ENCODE measurements at places on chromosomes 7 and 10. TPM values are rescaled to one million over a fixed set of nuclear protein-coding genes. Genes with fewer than 3 reads are reported as not detected.

DNA sequence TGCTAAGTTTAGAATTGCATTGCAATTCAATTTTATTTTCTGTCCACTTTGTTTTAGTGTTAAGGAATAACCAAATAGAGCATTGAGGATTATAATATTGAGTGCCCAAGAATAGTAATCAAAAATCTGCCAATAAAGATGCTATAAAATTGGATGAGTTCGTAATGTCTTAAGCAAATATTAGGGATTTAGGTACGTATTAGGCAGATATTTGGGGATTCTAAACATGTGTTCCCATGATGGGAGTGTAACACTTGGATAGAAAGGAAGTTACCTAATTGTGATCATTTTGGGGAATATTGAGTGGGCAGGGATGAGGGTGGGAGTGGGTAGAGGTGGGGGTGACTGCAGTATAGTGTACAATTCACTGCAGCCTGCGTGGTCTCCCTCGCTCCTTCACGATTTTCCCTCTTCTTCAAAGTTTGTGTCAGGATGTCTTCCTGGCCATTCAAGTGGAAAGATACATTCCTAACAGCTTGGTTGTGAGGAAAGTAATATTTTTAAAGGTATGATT, 1.3 kb upstream of the PRKG1 start:
- H3K4me1 ChIP-seq: peaks cover 8% of the 10 kb centered on the region
- H3K36me3 ChIP-seq: no peaks in the 10 kb centered on the region
- H3K27me3 ChIP-seq: peaks cover 36% of the 10 kb centered on the region
- no peak for DNase-seq
- no peak overlapping the region for H3K27ac ChIP-seq

GRCh38 chr7:140456551-140457051, 22.7 kb downstream of the MKRN1 start:
- no peak for DNase-seq
- peaks cover 57% of the 10 kb centered on the region for H3K36me3 ChIP-seq
- H3K27me3 ChIP-seq: no peaks in the 10 kb centered on the region
- H3K4me3 ChIP-seq: no peak overlapping the region
- H3K4me1 ChIP-seq: peaks cover 28% of the 10 kb centered on the region
- H3K27ac ChIP-seq: no peak overlapping the region

- H3K4me1 ChIP-seq: no peaks in the 10 kb centered on the region
- no peak overlapping the region for H3K4me3 ChIP-seq
- DNase-seq: no peak
- H3K27ac ChIP-seq: no peak overlapping the region
Measured at GRCh38 chr10:77321838-77322237, 315.8 kb downstream of the KCNMA1 start.

GRCh38 chr10:88651101-88651551, 13.1 kb upstream of the LIPF start:
- H3K4me3 ChIP-seq: no peak overlapping the region
- no peaks in the 10 kb centered on the region for H3K4me1 ChIP-seq
- DNase-seq: no peak
- peaks cover 19% of the 10 kb centered on the region for H3K27me3 ChIP-seq

SFXN4 gene
- 38.7 TPM for total RNA-seq
